Activated B cell treated with CpG ODN at 0.5 μM for 24 hours (primary cell): ENCODE measurements at places on chromosomes 2 and 18.

GRCh38 chr2:60555783-60556139 is 2.3 kb upstream of the BCL11A start:
- H3K36me3 ChIP-seq = peaks cover 27% of the 10 kb centered on the region
- H3K4me1 ChIP-seq = peaks cover 32% of the 10 kb centered on the region
- no peaks in the 10 kb centered on the region for H3K27me3 ChIP-seq

DNA sequence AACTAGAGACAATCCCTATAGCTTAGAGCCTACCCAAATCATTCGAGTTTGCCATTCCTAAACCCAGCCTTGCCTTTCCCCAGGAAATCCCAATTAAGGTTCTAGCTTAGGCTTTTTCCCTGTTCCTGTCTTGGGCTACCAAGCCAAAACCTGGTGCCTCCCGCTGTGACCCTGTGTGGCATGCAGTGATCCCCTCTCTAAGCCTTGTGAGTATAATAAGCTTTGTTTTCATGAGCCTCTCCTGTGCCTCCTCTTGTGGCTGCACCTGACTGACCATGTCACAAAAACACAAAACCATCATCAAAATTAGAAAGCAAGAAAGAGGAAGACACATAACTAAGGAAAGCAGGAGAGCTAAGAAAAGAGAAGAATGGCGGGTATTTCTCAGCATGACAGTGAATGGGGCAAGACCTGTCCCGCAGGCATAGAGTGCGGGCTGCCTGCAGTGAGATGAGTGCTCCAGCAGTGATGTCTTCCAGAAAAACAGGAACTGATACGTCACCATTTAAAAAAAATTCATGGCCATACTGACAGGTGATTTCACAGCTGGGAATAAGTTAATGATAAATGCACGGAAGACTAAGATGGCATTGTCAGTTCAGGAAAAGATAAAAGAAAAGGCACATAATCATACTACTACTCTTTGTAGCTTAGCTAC is 9.2 kb upstream of the PAIP2B start:
- peak overlapping the region; percentile 47 for H3K27ac ChIP-seq
- peaks cover 8% of the 10 kb centered on the region for H3K27me3 ChIP-seq
- peak overlapping the region; percentile 1 for H3K4me3 ChIP-seq

- peaks cover 8% of the 10 kb centered on the region for H3K4me1 ChIP-seq
- H3K36me3 ChIP-seq = no peaks in the 10 kb centered on the region
Measured at GRCh38 chr2:28729698-28730097, 21.9 kb upstream of the PPP1CB start.

GRCh38 chr2:102940684-102941083 is 178.9 kb downstream of the TMEM182 start:
- no peak for DNase-seq
- H3K27me3 ChIP-seq = no peaks in the 10 kb centered on the region
- no peaks in the 10 kb centered on the region for H3K36me3 ChIP-seq
- no peak overlapping the region for H3K27ac ChIP-seq
- no peak overlapping the region for H3K4me3 ChIP-seq

DNA sequence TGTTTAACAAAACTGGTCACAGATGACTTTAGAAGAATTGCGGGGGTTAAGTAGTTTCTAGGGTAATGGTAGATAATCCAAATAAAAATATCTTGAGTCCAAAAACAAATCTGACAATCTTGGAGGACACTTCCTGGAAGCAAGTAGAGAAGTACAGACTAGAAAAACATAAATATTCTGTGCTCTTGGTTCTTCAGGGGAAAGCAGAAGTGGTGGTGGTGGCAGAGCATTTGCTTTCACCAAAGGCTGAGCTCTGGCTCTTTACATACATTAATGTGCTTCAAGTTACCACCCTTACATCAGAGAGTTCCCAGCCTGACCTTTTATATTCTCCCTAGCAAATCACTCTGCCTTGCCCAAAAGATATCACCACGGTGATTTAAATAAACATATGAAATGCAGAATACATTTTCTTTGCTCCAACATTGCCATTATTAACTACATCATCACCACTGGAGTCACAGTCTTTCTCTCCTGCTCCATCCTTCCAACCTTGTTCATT is 15.3 kb downstream of the PDE11A start:
- H3K4me3 ChIP-seq = no peak overlapping the region
- no peaks in the 10 kb centered on the region for H3K27me3 ChIP-seq
- H3K27ac ChIP-seq = no peak overlapping the region
- H3K36me3 ChIP-seq = no peaks in the 10 kb centered on the region

DNA sequence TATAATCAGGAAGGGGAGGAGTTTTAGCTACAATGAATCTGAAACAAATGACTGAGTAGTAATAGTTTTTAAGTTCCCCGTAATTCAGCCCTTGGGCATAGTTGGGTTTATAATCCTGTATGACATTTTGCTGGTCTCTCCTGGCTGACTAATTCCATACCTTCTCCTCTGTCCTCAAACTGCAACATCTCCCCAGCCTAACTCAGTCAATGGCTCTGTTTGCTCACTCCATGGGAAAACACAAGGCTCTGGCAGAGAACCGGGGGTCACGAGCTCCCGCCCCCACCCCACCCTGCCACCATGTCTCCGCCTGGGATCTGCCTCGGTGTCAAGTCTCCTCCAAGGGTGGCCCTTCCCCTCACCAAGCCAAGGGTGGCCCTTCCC is 168.6 kb downstream of the HDAC4 start:
- H3K36me3 ChIP-seq = peaks cover 2% of the 10 kb centered on the region
- H3K27me3 ChIP-seq = no peaks in the 10 kb centered on the region
- H3K4me1 ChIP-seq = peaks cover 10% of the 10 kb centered on the region
- DNase-seq = no peak
- no peak overlapping the region for H3K4me3 ChIP-seq

GRCh38 chr2:29276151-29276550 is 160.9 kb downstream of the CLIP4 start:
- H3K36me3 ChIP-seq = no peaks in the 10 kb centered on the region
- H3K4me3 ChIP-seq = no peak overlapping the region
- peaks cover 18% of the 10 kb centered on the region for H3K27me3 ChIP-seq
- DNase-seq = no peak
- H3K27ac ChIP-seq = no peak overlapping the region

GRCh38 chr18:55608497-55608896 is 20.5 kb upstream of the TCF4 start:
- no peaks in the 10 kb centered on the region for H3K36me3 ChIP-seq
- peaks cover 31% of the 10 kb centered on the region for H3K4me1 ChIP-seq
- no peak overlapping the region for H3K27ac ChIP-seq
- no peaks in the 10 kb centered on the region for H3K27me3 ChIP-seq

DNA sequence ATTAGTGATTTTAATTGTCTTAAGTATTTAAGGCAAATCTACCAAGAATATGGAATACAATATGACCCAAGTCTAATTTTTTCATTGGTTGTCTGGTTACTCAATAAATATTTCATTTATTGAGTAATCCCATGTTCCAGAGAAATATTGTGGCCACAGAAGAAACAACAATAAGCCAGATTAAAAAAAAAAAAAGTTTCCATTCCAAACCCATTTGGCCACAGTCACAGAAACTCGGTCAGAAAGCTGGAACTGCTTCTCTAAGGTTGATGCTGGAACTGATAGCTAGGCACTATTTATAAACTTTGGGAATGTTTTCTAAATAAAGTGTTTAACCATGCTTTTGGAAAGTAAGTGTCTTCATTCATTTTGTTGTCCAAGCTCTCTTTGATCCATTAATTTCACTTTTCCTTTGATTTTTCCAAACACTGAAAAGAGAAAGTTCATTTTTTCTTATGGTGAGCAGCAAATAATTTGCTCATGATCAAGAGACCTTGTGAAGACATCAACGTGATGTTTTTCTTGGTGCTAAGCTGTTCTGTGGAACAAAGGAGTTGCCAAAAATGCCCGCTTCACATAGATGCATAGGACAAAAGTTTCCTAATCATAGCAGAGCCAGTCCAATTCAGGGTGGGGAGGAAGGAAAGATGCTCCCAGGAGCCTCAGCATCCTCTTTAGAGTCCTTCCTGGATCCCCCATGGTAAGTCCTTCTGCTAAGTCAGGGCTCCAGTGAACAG is 72.1 kb upstream of the CCBE1 start:
- H3K27ac ChIP-seq = no peak overlapping the region
- no peak for DNase-seq
- peaks cover 20% of the 10 kb centered on the region for H3K27me3 ChIP-seq
- H3K4me1 ChIP-seq = no peaks in the 10 kb centered on the region

GRCh38 chr2:69755862-69756467 is 14.0 kb downstream of the ANXA4 start:
- peaks cover 11% of the 10 kb centered on the region for H3K36me3 ChIP-seq
- DNase-seq = no peak

GRCh38 chr2:30323499-30323898 is 92.2 kb downstream of the LBH start:
- DNase-seq = no peak
- H3K27me3 ChIP-seq = no peaks in the 10 kb centered on the region
- H3K27ac ChIP-seq = no peak overlapping the region
- H3K36me3 ChIP-seq = no peaks in the 10 kb centered on the region

- DNase-seq = no peak
- no peak overlapping the region for H3K27ac ChIP-seq
- H3K27me3 ChIP-seq = peaks cover 9% of the 10 kb centered on the region
- H3K4me3 ChIP-seq = no peak overlapping the region
- no peaks in the 10 kb centered on the region for H3K36me3 ChIP-seq
- H3K4me1 ChIP-seq = no peaks in the 10 kb centered on the region
Measured at GRCh38 chr18:57331718-57332117, 20.6 kb upstream of the ST8SIA3 start.

DNA sequence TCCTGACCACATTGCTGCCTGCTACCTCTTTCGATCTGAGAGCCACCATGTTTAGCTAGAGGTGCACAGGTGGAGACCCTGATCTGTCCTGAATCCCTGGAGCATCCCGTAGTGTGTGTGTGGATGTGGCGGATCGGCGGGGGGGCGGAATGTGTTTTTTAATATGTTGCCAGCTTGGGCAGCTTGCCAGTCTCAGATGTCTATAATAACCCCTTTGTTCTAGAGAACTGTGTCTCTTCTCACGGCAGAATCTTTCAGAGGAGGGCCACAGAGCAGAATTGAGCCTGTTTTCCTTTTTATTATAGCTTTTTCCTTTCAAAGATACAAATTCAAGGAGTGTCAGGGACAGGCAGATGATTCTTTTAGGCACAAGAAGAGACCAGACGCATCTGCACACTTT is 934.1 kb upstream of the KLHL29 start:
- no peaks in the 10 kb centered on the region for H3K4me1 ChIP-seq
- no peaks in the 10 kb centered on the region for H3K36me3 ChIP-seq

DNA sequence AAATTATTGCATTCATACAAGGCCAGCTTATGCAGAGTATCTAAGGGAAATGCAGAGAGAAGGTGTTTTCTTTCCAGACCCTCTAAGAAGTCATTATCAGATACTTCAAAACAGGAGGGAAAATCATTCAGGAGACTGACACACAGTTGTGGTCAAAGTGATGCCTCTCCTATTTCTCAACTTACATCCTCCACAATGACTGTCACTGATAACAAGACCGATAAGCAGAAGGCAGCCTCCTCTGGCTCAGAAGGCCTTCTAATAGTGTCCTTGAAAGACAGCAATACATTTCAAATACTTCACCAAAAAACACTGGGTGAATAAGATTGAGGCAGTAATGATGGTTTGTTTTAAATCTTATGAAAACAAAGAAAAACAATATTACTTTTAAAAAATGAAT is 199.7 kb downstream of the PIEZO2 start:
- H3K36me3 ChIP-seq = no peaks in the 10 kb centered on the region
- H3K4me3 ChIP-seq = no peak overlapping the region
- DNase-seq = no peak

GRCh38 chr2:229586746-229587705 is 127.3 kb downstream of the DNER start:
- H3K27me3 ChIP-seq = peaks cover 22% of the 10 kb centered on the region
- H3K4me3 ChIP-seq = no peak overlapping the region
- H3K36me3 ChIP-seq = no peaks in the 10 kb centered on the region
- H3K4me1 ChIP-seq = no peaks in the 10 kb centered on the region

DNA sequence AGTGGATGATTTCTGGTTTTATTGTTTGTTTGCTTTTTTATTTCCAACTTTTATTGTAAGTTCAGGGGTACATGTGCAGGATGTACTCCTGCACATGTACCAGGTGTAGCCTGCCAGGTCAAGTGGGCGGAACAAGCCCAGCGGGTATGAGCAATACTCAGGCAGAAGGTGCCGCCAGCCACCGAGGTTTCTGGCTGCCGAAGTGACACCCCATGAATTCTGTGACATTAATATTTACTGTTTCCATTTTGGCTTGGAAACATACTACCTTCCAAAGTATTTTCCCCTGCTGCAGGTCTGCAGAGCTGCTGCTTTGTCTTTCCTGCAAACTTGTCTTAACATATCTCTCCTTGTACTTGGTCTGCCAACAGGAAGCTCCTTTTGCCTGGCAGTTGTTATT is 78.5 kb downstream of the PTPN4 start:
- peaks cover 28% of the 10 kb centered on the region for H3K4me1 ChIP-seq
- H3K36me3 ChIP-seq = peaks cover 8% of the 10 kb centered on the region
- no peak overlapping the region for H3K4me3 ChIP-seq
- H3K27ac ChIP-seq = no peak overlapping the region

DNA sequence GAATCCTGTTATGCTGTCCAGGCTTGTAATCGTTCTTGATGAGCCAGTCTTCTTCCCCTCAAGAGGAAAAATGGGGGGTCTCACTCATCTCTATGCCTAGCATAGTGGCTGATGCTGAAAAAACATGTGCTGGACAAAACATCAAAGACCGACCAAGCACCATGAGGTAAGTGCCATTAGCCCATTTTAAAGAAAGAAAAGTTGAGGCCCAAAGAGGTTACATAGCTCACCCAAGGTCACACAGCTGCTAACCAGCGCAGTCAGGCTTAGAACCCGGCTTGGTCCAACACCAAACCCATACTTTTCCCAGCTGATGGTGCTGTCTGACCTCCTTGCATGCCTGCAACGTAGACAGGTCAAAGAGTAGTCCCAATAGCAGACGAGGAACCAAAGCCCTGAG is 156.4 kb downstream of the INHBB start:
- H3K4me3 ChIP-seq = no peak overlapping the region
- DNase-seq = no peak
- no peaks in the 10 kb centered on the region for H3K36me3 ChIP-seq
- H3K27ac ChIP-seq = no peak overlapping the region
- H3K4me1 ChIP-seq = no peaks in the 10 kb centered on the region

DNA sequence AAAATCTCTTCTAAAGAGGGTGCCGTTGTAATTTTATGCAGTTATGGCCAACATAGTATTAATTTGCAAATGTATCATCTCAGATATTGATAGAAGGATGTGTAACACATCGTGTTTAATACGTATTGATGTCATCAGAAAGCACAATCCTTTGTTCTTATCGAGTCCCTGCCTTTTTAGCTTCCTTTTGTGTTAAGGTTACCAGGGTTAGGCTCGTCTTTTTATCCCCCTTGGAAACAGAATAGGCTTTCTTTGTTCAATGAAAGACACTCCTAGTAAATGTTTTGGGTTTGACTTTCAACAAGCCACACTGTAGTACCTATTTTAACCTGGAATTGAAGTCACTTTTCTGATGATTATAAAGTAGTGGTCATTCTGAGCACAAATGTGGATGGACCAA is 136.2 kb downstream of the WDR7 start:
- H3K27me3 ChIP-seq = no peaks in the 10 kb centered on the region
- H3K4me1 ChIP-seq = no peaks in the 10 kb centered on the region
- peaks cover 28% of the 10 kb centered on the region for H3K36me3 ChIP-seq
- no peak overlapping the region for H3K27ac ChIP-seq
- no peak overlapping the region for H3K4me3 ChIP-seq
- DNase-seq = no peak

- no peaks in the 10 kb centered on the region for H3K4me1 ChIP-seq
- H3K36me3 ChIP-seq = no peaks in the 10 kb centered on the region
- H3K27ac ChIP-seq = no peak overlapping the region
- H3K4me3 ChIP-seq = no peak overlapping the region
- H3K27me3 ChIP-seq = peaks cover 26% of the 10 kb centered on the region
Measured at GRCh38 chr2:183117226-183117625, 7.0 kb upstream of the NUP35 start.

- H3K27ac ChIP-seq = no peak overlapping the region
- H3K4me3 ChIP-seq = no peak overlapping the region
- no peaks in the 10 kb centered on the region for H3K4me1 ChIP-seq
Measured at GRCh38 chr2:204860274-204860673, 315.0 kb downstream of the PARD3B start.
